Activated CD4-positive, alpha-beta memory T cell treated with anti-CD3 and anti-CD28 coated beads, Interleukin-2, amount 10 ng/mL, durations not matched to agents 7 days and 5 days (primary cell): ENCODE measurements at places on chromosomes 1 and 21. TPM values are rescaled to one million over a fixed set of nuclear protein-coding genes. Genes with fewer than 3 reads are reported as not detected.
A peak's percentile ranks its signal among the peaks of the same experiment; 100 is the strongest.

DNA sequence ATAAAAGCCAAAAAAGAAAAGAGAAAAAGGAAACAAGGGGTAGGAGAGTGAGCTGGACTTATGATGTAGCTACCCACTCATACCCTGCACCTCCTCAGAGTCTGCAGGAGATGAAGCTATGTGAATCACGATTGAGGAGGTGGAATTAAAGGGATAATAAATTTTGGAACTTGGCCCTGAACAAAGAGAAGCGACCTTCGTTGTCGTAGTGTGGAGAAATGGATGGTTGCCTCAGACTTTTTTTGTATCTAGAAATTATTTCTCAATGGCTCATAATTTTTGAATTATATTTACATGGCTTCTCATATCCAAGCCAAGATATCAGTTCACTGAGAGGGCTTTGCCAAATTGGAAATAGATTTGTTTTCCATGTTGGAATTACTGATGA lies 37.8 kb upstream of the SIPA1L2 start:
- peaks cover 15% of the 10 kb centered on the region for H3K27me3 ChIP-seq
- no peaks in the 10 kb centered on the region for H3K36me3 ChIP-seq
- peaks cover 1% of the 10 kb centered on the region for H3K4me1 ChIP-seq
- DNase-seq = no peak
- no peak overlapping the region for H3K4me3 ChIP-seq
- no peak overlapping the region for H3K27ac ChIP-seq

LY9 gene
- total RNA-seq = 49.9 TPM

PPP1R8 gene
- 48.5 TPM for total RNA-seq

DNA sequence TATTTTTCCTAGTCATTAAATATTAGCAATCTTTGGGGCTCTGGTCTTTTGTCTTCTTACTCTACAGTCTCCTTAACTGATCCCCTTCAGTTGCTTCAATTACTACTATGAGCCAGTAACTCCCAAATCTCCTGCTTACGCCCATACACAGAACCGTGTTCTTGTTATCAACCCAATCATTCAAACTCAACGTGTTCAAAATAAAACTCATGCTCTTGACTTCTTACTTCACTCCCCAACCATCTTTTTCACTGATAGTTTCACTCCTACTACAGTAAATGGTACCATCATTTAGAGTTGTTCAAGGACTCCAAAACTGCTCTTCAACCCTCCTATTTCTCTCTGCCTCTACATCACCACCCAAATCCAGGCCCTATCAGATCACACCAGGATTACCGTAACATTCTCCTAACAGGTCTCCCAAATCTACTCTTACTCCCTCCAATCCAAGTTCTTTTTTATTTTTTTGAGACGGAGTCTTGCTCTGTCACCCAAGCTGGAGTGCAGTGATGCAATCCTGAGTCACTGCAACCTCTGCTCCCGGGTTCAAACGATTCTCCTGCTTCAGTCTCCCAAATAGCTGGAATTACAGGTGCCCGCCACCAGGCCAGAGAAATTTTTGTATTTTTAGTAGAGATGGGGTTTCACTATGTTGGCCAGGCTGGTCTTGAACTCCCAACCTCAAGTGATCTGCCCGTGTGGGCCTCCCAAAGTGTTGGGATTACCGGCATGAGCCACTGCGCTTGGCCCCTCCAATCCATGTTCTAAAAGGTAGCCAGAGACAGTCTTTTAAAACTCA lies 3.0 kb downstream of the YARS1 start:
- DNase-seq = no peak
- no peaks in the 10 kb centered on the region for H3K27me3 ChIP-seq
- peak overlapping the region; percentile 2 for H3K27ac ChIP-seq
- peaks cover 63% of the 10 kb centered on the region for H3K4me1 ChIP-seq
- H3K4me3 ChIP-seq = peak overlapping the region; percentile 8

DNA sequence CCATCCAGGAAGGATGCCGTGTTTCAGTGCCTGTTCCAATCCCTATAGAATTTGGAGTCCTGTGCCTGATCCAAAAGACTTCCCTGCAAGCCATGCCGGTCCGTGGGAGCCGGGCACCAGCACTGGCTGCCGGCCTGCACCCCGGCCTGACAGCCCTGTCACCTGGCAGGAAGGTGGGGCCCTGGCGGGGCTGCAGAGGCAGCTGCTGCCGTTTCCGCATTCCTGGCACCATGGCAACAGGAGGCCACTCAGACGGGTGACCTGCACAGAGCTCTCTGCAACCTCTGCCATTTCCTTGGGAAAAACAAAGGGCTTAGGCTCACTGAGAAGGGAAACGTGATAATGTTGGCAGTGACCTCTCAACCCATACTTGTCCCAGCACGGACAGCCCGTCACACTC lies 63.2 kb upstream of the TMEM51 start:
- no peaks in the 10 kb centered on the region for H3K36me3 ChIP-seq
- H3K4me3 ChIP-seq = no peak overlapping the region
- no peak for DNase-seq
- no peaks in the 10 kb centered on the region for H3K4me1 ChIP-seq
- no peak overlapping the region for H3K27ac ChIP-seq
- peaks cover 13% of the 10 kb centered on the region for H3K27me3 ChIP-seq

GRCh38 chr1:36008546-36009197 lies 75.2 kb upstream of the TEKT2 start:
- no peaks in the 10 kb centered on the region for H3K4me1 ChIP-seq
- no peak overlapping the region for H3K4me3 ChIP-seq
- H3K27me3 ChIP-seq = no peaks in the 10 kb centered on the region
- H3K36me3 ChIP-seq = peaks cover 6% of the 10 kb centered on the region
- H3K27ac ChIP-seq = no peak overlapping the region

ADGRL4 gene
- total RNA-seq = not detected

- H3K36me3 ChIP-seq = peaks cover 27% of the 10 kb centered on the region
- H3K4me1 ChIP-seq = peaks cover 64% of the 10 kb centered on the region
- H3K27me3 ChIP-seq = no peaks in the 10 kb centered on the region
- H3K27ac ChIP-seq = peak within 1 kb of the TSS; percentile 89
- peak; percentile 82 for DNase-seq
- H3K4me3 ChIP-seq = peak within 1 kb of the TSS; percentile 89
Observed at GRCh38 chr1:151839457-151840403, at the start of gene C2CD4D. C2CD4D (minus strand) TSS chr1:151839820; CDS start chr1:151838989, 831 bp downstream.

IGSF3 gene
- total RNA-seq = 0.58 TPM

KCNQ4 gene
- total RNA-seq = 0.60 TPM

- no peaks in the 10 kb centered on the region for H3K27me3 ChIP-seq
- no peaks in the 10 kb centered on the region for H3K4me1 ChIP-seq
- no peak overlapping the region for H3K27ac ChIP-seq
- H3K4me3 ChIP-seq = no peak overlapping the region
- no peaks in the 10 kb centered on the region for H3K36me3 ChIP-seq
Observed at GRCh38 chr1:2360588-2361364, 30.6 kb downstream of the MORN1 start.

RGS16 gene
- total RNA-seq = 6.9 TPM

HAO2 gene
- not detected for total RNA-seq

DNA sequence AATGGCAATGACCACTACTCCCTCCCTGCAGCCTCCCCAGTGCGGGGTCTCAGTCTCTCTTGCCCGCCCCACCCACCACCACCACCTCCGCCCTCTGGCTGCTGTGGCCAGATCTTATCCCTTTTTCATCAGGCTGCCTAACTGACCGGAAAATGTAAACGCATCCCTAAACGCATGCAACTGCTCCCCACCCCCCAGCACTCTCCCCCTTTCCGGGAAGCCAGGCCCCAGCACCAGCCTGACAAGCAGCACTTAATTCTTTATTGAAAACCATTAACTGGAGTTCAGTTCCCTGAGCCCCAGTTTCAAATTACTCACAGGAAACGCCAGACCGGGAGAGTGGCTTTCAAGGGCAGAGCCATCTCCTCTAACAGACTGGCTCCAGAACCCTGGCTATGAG lies 147.7 kb downstream of the DMRTA2 start:
- DNase-seq = no peak
- no peak overlapping the region for H3K27ac ChIP-seq
- no peaks in the 10 kb centered on the region for H3K36me3 ChIP-seq

PYHIN1 gene
- 56.6 TPM for total RNA-seq

- H3K36me3 ChIP-seq = no peaks in the 10 kb centered on the region
- H3K4me1 ChIP-seq = no peaks in the 10 kb centered on the region
- H3K27ac ChIP-seq = no peak overlapping the region
- H3K27me3 ChIP-seq = no peaks in the 10 kb centered on the region
- no peak overlapping the region for H3K4me3 ChIP-seq
- no peak for DNase-seq
Observed at GRCh38 chr1:14437417-14437918, 161.0 kb upstream of the KAZN start.

LAPTM5 gene
- total RNA-seq = 482 TPM

USP16 gene
- total RNA-seq = 37.1 TPM

DNA sequence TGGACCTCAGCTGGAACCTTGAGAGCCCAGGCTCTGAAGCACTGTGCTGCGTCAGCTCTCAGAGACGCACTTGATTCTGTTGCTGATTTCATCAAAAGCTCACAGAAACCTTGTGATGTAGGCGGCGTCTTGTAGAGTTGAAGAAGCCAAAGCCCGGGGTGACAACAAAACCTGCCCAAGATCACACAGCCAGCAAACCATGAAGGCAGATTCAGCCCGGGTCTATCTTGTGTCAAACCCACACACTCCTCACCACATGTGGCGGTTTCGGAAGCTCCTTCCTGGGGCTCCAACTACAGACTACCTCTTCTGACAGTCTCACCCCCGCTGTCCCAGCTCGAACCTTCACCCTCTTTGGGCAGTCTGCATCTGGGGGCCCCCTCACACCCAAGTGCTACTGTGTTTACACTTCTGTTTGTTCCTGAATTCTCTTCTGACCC lies 50.4 kb downstream of the TENT5C start:
- H3K36me3 ChIP-seq = peaks cover 3% of the 10 kb centered on the region
- H3K27ac ChIP-seq = peak overlapping the region; percentile 91
- H3K27me3 ChIP-seq = no peaks in the 10 kb centered on the region
- H3K4me3 ChIP-seq = peak overlapping the region; percentile 64
- peak; percentile 91 for DNase-seq

GRCh38 chr1:179105393-179105792 lies 23.5 kb downstream of the TOR3A start:
- no peaks in the 10 kb centered on the region for H3K4me1 ChIP-seq
- peaks cover 9% of the 10 kb centered on the region for H3K36me3 ChIP-seq
- DNase-seq = no peak
- H3K27ac ChIP-seq = no peak overlapping the region
- H3K4me3 ChIP-seq = no peak overlapping the region

OR2L3 gene
- total RNA-seq = not detected

PTGER3 gene
- 0.13 TPM for total RNA-seq

VWA5B1 gene
- not detected for total RNA-seq

- H3K27ac ChIP-seq = no peak overlapping the region
- no peak for DNase-seq
Observed at GRCh38 chr1:163346326-163346870, 24.6 kb downstream of the NUF2 start.

GRCh38 chr1:64107632-64108031 lies 95.8 kb upstream of the UBE2U start:
- no peaks in the 10 kb centered on the region for H3K4me1 ChIP-seq
- no peak overlapping the region for H3K4me3 ChIP-seq
- H3K27ac ChIP-seq = no peak overlapping the region
- no peaks in the 10 kb centered on the region for H3K36me3 ChIP-seq
- no peak for DNase-seq

LINGO4 gene
- total RNA-seq = 1.3 TPM

TEKT2 gene
- total RNA-seq = not detected

PLA2G2C gene
- total RNA-seq = 0.18 TPM

GRCh38 chr1:17068789-17069188 lies 15.0 kb upstream of the SDHB start:
- no peaks in the 10 kb centered on the region for H3K36me3 ChIP-seq
- H3K4me1 ChIP-seq = no peaks in the 10 kb centered on the region
- no peaks in the 10 kb centered on the region for H3K27me3 ChIP-seq
- H3K4me3 ChIP-seq = no peak overlapping the region
- H3K27ac ChIP-seq = no peak overlapping the region

GRCh38 chr1:26358411-26359384 lies 4.8 kb upstream of the CRYBG2 start:
- H3K4me3 ChIP-seq = peak overlapping the region; percentile 14
- peak; percentile 87 for DNase-seq
- no peaks in the 10 kb centered on the region for H3K36me3 ChIP-seq
- H3K27ac ChIP-seq = peak overlapping the region; percentile 48

DNA sequence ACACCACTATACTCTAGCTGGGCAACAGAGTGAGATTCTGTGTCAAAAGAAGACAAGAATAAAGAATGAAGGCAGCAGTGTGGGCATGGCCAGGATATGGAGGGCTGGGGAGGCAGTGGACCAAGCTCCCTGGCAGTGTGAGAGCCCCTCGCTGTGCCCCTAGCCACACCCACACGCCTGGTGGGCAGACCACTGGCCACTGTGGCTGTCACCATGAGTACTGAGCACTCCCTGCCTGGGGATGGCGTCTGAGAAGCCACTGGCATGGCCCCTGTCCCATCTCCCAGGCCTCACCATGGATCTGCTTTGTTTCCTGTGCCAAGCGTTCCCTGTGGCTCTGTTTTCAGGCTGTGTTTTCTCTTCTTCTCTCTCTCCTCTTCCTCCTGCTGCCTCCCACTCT lies 51.7 kb downstream of the STUM start:
- no peaks in the 10 kb centered on the region for H3K36me3 ChIP-seq
- H3K4me1 ChIP-seq = no peaks in the 10 kb centered on the region
- peaks cover 7% of the 10 kb centered on the region for H3K27me3 ChIP-seq
- no peak overlapping the region for H3K27ac ChIP-seq
